ENCODE measurements at places on chromosomes 5 and 9. TPM values are rescaled to one million over a fixed set of nuclear protein-coding genes. Genes with fewer than 3 reads are reported as not detected.

TXNDC8 gene
- total RNA-seq = not detected

MED27 gene
- total RNA-seq = 30.1 TPM

RNF183 gene
- total RNA-seq = 0.39 TPM

WNT8A gene
- not detected for total RNA-seq

C5orf58 gene
- total RNA-seq = not detected

VCAN gene
- 0.02 TPM for total RNA-seq

BASP1 gene
- total RNA-seq = 0.27 TPM

BNC2 gene
- total RNA-seq = not detected

WDR38 gene
- total RNA-seq = not detected

CCDC69 gene
- 27.6 TPM for total RNA-seq

ASS1 gene
- 5.4 TPM for total RNA-seq

ORM2 gene
- not detected for total RNA-seq

KCNV2 gene
- not detected for total RNA-seq

DYNC2I2 gene
- 44.9 TPM for total RNA-seq

All from activated CD4-positive, alpha-beta memory T cell treated with anti-CD3 and anti-CD28 coated beads for 36 hours (primary cell).